ENCODE measurements at places on chromosomes 2 and 18.

DNA sequence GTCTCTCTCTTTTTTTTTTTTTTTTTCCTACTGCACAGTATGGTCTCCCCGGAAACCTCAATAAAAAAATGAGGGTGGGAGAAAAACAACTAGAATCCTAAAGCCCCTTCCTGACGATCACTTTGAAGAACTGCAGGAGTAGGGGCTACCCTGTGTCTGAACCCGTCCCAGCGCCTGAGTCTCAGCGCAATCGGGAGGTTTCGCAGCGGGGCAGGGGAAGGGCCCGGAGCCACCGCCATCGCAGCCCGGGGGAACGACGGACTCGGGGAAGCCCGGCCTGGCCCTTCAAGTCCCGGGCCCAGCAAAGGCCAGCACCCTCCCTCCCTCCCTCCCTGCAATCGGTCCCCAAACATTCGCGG is 411 bp downstream of the NARS1 start:
- DNase-seq: no peak

- no peak for DNase-seq
Measured at GRCh38 chr2:64487256-64488049, 33.5 kb downstream of the LGALSL start.

- no peak for DNase-seq
Measured at GRCh38 chr18:38301621-38302020, 736.0 kb upstream of the CELF4 start.

GRCh38 chr2:3827673-3828575 is 124.5 kb downstream of the DCDC2C start:
- DNase-seq: no peak

GRCh38 chr18:42977982-42978637 is 137.4 kb downstream of the RIT2 start:
- no peak for DNase-seq

DNA sequence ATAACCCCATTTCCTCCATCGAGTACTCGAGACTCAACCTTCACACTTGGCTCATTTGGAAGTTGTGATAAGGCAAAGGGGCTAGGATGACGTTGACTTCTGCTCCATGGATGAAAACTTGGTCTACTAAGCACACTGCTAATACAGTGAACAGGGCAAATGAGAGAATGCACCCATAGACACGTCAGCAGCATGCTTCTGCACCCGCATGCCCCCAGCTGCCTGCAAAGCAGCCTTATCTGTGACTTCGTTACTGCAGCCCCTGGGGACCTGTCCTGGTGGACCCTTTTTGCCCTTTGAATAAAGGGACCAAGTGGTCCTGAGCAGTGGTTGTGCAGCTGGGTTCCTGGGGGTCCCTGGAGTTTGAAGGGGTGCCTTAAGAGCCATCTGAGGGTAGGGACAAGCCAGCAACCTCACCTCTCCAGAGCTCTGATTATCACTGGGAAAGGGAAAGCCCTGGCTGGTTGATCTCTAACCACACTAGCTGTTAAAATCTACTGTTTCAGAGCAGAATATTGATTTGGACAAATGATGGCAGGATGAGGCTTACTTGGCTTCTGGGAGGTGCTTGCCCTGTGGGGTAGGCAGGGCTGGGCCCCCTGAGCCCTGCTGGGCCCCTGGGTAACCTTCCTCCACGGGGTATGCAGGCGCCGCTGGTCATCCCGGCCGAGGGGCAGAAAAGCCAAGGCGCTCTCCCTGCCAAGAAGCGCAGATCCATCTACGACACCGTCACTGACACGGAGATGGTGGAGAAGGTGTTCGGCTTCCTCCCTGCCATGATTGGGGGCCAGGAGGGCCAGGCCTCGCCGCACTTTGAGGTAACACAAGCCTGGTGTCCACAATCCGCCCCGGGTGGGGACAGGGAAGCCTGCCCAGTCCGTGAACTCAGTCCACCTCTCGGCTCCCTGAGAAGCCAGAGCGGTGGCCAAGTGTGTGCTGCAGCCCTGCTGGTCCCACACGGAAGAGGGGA is 37.6 kb upstream of the GPR17 start:
- no peak for DNase-seq

GRCh38 chr2:10796703-10797102 is 15.9 kb downstream of the PDIA6 start:
- DNase-seq: no peak

DNA sequence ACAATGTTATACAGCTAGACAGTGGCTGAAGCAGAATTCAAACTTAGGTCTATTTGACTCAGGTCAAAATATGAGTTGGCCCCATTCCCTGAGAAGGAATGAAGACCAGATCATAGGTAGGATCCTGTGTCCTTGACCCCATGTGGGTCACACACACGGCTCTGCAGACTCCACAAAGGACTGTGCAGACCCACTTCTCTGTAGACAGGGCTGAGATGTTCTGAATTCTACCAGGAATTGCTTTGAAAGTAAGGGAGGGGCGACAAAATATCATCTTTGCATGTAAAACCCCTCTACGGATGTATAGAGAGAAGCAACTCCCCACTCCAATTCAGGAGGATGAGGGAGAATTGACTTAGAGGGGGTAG is 62.3 kb upstream of the CTIF start:
- no peak for DNase-seq

GRCh38 chr2:15941481-15941850 is 1.1 kb downstream of the MYCN start:
- DNase-seq: no peak

- no peak for DNase-seq
Measured at GRCh38 chr2:146270618-146271017, 1574.2 kb upstream of the ACVR2A start.

DNA sequence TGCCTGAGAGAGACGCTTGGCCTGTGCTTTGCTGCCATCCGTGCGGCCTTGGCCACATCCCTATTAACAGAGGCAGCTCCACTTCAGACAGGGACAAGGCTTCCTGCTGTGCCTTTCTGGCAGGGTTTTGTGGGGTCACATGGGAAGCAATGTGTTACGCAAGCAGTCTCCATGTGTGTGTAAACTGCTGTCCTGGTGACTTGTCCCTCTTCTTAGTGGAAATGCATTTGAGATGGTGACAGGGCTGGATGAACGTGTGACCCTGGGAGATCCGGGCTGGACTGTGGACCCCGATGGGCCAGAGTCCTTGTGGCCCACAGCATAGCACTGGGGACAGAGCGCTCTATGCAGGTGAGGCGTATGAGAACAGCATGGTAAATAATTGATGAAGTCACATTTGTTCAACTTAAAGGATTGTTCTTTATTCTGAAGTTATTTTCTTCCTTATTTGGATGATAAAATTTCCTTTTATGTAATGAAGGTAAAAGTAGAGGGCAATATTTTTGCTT is 23.2 kb downstream of the ASB1 start:
- no peak for DNase-seq

- peak; percentile 87 for DNase-seq
Measured at GRCh38 chr2:222440673-222441422, 16.5 kb downstream of the SGPP2 start.

DNA sequence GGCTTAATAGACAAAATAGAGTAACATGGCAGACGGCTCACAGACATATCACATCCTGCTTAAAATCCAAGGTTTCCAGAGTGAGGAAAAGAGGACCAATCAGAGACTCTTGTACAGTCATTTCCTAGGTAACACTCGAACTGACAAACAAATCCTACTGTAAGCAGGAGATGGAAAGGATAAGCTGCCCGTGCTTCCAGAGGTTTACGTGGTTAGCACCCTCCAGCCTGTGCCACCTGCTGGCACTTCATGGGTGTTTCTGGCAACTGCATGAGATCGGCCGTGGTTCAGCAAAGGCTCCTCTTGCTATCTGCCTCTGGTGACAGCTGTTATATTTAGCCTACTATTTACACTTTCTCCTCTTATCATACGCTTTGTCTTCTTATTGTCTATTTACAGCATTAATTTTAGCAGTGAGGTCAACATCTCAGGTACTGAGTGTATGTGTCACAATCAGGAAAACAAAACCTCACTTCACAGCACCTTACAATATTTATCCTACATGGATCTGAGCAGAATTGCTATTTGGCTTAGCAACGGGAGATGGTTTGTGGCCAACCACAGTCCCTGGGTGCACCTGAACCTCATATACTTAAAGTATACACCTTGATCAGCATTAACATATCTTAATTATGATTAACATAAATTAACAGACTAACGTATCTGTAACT is 226.9 kb downstream of the TMEM163 start:
- DNase-seq: peak; percentile 73

- DNase-seq: no peak
Measured at GRCh38 chr2:150159300-150159699, 328.2 kb downstream of the RND3 start.
